ENCODE measurements at places on chromosomes 1 and 21.

- DNase-seq, result no peak
Observed at GRCh38 chr1:90155721-90156487, 161.0 kb downstream of the ZNF326 start.

DNA sequence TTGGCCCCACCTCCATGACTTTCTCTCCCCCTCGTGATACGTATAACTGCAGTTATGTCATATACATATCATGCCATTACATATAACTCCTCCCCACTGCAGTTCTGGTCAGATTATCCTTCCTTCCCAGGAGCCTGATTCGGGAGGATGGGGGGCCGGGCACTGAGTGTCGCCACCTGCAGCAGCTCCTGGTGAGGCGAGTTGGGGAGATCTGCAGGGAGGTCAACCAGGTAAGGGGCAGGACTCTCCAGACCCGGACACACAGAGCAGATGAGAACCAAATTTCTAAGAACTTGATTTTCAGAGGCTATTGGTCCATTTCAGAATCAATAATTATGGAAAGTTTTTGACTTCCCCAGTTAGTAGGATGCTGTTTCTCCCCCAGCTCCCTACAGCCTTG lies 19.5 kb downstream of the HYI start:
- DNase-seq, result no peak

DNA sequence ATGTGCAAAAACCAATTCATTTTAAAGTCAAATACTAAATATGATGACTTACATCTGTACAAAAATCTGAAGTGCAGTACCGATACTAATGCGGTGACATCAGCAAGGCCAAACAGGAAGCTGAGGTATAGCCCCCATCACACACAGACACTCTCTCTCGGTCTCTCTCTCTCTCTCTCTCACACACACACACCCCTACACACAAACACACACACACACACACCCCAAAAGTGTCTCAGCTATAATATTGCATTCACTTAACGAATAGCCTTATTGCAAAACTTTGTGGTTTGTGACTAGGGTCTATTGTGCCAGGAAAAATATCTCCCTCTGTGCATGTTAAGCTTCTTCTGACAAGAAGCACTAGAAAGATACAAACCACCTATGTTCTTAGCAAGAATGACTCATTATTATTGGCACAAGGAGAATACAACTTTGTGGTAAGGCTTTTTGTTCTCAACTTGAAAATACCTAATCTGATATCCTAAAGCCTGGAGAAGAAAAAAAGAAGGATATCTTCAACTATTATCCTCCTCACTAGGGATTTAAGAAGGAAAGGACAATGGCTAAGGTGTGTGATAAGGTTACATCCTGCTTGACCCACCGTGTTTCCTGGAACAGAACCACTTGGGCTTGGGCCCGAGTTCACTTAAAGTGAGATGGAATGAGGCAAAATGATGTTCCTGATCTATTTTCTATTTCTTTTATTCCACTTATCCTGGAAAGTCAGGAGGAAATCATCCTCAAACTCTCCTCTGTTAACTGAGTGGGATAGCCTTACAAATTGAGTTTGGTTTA lies 107.1 kb downstream of the NIBAN1 start:
- peak; percentile 34 for DNase-seq

- no peak for DNase-seq
Observed at GRCh38 chr1:199221371-199222150, 582.7 kb downstream of the PTPRC start.

- no peak for DNase-seq
Observed at GRCh38 chr1:25977801-25978200, 20.1 kb downstream of the PAFAH2 start.

DNA sequence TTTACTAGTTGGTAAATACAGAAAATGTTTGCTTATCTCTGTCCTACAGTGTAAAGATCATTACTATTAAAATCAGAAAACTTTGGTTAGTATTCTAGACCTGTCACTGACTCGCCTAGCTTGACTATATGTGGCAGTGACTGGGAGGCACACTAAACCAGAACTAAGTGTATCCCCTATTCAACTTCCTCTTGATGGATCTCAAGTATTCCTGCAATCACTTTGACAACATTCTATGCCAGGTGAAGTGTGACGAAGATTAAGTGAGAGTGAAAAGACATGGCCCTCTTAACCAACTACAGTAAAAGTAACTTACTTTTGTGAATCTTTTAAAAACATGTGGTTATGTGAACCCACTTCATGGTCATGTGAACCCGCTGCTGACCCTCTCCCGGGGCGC lies 223.0 kb upstream of the ADAMTS5 start:
- no peak for DNase-seq

GRCh38 chr1:204578867-204579664 lies 62.9 kb downstream of the MDM4 start:
- DNase-seq, result no peak

- DNase-seq, result no peak
Observed at GRCh38 chr1:71649608-71650007, 568.8 kb upstream of the ZRANB2 start.
